NCI-H2081 treated with DMSO at 0.1 percent for 48 hours (cell line): ENCODE measurements at places on chromosomes 11 and 22.

GRCh38 chr22:44261164-44261860 lies 51.4 kb downstream of the SHISAL1 start:
- no peak for DNase-seq

DNA sequence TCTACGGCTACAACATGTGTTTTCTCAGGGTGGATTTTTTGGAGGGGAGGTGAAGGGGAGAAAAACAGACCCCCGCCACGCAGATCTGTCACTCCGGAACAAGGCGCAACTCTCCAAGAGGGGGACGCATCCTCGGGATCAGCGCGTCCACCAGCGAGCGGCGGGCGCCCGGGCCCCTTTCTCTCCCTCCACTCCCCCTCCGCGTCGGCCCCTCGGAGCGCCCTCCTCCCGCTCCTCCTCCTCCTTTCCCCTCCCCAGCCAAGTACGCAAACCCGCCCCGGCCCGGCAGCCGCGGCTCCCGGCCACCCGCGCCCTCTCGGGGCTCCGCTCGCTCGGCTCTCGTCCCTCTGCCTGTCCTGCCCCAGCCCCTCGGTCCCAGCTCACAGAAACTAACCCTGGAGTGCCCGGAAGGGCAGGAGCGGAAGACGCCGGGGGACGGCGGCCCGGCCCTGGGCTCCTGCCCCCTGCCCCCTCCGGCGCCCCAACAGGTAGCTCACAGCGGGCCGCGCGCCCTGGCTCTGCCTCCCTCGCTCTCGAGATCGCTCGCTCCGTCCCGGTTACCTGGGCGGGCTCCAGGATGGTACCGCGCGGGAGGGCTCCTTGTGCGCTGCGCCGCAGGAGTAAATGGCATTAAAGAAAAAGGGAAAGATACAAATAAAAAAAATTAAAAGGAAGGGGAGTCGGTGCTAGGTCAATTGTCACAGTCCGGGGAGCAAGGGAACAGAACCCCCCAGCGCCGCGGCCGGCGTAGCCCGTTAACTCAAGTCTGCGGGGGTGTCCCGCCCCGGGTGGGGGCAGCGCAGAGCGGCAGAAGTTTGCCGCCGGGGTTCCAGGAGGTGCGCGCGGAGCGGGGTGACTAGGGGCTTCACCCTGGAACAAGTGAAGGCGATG lies 131.4 kb upstream of the C11orf58 start:
- DNase-seq = no peak

- no peak for DNase-seq
These were observed 7.5 kb upstream of the LIN7C start for GRCh38 chr11:27514076-27514475.

GRCh38 chr11:120296554-120296953 lies 28.5 kb upstream of the TLCD5 start:
- DNase-seq = no peak
